ENCODE measurements at places on chromosomes 6 and 20.

- DNase-seq, result no peak
Observed at GRCh38 chr6:164013480-164014208, 599.1 kb downstream of the QKI start.

DNA sequence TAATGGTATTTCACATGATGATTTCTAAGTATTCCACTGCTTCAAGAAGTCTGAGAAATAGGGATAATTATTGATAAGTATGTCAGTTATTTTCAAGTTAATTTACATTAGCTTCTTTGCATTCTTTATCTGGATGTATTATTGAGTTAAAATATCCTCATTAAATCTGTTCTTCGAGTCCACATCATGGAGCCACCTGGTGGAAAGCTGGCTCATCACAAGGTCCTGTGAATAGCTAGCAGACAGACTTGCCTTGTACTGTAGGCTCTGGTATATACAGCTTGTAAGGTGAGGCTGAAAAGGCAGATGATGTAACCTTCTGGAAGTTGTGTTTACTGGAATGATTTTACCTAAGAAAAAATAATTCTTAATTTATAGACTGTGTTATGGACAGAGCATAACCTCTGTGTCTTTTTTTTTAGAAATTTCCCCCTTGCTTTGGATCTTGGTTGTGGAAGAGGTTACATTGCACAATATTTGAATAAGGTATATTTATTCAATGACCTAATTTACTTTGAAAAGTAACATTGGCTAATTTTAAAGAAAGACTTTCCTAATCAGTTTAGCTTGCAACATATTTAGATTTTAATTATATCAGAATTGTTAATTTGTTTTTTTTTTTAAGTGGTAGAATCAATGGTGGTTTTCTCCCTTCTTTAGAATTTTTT, 3.5 kb downstream of the NDUFAF5 start:
- DNase-seq, result no peak

- DNase-seq, result no peak
Observed at GRCh38 chr20:60540591-60540990, 582.4 kb downstream of the CDH26 start.

- no peak for DNase-seq
Observed at GRCh38 chr20:3648951-3649350, 14.2 kb downstream of the GFRA4 start.

DNA sequence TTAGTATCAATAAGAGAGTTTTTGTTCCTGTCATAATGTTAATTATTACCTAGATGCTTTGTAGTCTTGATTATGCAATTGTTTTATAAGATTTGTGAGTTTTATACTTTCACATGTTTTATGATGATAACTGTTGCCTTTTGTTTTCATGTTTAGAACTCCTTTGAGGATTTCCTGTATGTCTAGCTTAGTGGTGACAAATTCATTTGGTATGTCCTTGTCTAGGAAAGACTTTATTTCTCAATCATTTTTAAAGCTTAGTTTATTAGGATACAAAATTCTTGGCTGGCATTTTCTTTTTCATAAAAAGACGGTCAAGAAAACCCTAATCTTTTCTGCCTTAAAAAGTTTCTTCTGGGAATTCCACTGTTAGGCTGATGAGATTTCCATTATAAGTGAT, 849.9 kb upstream of the EYS start:
- no peak for DNase-seq

DNA sequence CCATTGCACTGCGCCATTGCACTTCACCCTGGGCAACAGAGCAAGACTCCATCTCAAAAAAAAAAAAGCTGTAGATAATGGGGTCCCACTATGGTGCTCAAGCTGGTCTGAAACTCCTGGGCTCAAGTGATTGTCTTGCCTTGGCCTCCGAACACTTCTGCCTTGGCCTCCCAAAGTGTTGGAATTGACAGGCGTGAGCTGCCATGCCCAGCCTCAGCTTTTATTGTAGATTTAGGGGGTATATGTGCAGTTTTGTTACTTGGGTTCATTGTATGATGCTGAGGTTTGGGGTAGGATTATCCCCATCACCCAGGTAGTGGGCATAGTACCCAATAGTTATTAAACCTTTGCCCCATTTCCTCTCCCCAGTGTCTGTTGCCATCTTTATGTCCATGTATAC, 11.4 kb downstream of the HSPA1B start:
- no peak for DNase-seq

DNA sequence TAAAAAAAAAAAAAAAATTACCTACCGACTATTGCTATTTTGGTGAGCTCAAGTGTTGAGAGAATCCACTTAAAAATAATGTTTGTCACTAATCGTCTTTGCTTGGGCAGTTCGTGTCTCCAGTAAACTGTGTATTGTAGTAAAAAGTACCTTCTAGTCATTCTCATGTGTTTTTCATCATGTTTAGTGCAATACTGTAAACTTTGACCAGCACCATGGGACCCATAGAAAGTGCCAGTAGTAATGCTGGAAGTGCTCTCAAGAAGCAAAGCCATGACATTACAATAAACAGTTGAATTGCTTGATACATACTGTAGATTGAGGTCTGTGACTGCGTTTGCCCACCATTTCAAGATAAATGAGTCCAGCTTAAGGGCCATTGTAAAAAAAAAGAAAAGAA, 395.2 kb downstream of the BCKDHB start:
- no peak for DNase-seq

DNA sequence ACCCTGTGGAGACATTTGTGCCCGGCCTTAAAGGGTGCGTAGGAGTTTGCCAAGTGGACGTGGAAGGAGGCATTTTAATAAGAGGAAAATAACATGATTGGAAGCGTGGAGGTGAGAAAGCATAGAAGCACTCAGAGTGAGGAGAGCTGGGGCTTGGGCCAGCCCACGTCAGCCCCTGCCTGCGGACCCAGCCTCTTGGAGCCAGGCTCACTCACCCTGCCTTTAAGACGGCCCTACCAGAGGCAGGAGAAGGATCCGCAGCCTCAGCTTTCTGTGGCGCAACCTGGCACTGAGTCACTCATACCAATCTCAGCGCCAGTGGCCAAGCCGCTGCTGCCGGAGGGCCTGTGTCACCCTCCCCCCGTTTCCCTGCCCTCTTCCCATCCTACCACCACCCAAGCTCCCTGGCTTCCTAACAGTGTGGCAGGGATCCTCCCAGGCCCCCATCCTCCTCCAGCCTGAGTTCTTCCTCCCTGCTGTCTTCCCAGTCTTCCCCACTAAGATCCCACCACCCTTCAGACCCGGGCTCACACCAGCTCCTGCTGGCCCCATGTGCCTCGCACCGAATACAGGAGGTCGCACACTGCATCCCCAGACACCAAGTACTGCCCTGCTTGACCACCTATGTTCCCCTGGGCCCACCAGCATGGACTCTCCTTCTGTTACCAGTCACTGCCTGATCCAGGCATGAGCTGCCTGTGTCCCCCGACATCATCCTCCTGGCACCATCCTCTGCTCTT, 285.2 kb downstream of the UST start:
- DNase-seq, result peak; percentile 39

DNA sequence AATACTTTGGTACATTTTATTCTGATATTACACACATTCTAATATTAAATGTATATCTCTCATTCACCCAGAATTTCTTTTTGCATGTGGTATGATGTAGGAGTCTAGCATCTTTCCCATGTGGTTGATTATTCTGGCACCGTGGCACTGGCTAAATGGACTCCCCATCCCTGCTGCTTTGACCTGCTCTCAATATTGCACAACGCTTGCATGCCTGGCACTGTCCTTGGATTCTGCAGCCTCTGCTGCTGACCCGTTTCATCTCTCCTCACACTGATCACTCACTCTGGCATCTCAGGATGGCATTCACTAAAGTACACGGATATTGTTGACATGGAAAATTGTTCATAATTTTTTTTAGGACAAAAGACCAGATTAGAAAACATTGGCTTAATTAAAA, 11.5 kb upstream of the DACT2 start:
- DNase-seq, result no peak

DNA sequence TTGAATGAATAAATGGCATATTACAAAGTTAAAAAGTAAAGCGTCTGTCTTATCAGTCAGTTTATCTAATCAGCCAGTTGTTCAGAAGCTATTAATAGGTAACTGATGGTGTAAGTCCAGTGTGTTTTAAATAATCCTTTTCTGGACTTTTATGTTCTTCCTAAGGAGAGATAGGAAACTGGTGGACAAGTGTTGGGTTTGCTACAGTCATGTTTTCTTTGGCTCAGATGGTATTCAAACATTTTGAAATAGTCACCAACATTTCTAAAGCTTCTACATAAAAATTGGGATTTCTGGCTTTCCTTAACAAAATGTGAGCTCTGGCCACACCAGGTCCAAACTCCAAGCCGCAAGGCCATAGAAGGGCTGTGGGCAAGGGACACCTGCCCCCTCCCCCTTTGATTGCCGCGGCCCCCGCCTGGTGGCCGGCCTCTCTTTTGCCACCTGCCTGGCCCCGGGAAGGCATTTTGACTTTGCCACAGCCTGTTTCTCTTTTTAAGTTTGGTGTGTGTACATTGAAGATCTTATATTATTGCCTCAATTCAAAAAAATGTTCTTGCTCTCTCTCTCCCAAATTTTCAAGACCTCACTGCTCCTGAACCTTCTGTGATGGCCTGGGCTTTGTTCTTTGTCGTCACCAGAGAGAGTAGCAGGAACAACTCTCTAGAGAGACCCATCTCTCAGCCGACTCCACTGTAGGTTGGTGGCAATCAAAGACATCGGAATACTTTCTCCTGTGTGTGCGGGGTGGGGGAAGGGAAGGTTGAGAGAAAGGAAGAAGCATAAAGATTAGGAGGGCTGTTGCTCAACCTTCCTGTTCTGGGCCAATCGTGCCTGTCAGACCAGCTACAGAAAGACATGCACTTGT, 84.0 kb upstream of the ZNF217 start:
- no peak for DNase-seq

DNA sequence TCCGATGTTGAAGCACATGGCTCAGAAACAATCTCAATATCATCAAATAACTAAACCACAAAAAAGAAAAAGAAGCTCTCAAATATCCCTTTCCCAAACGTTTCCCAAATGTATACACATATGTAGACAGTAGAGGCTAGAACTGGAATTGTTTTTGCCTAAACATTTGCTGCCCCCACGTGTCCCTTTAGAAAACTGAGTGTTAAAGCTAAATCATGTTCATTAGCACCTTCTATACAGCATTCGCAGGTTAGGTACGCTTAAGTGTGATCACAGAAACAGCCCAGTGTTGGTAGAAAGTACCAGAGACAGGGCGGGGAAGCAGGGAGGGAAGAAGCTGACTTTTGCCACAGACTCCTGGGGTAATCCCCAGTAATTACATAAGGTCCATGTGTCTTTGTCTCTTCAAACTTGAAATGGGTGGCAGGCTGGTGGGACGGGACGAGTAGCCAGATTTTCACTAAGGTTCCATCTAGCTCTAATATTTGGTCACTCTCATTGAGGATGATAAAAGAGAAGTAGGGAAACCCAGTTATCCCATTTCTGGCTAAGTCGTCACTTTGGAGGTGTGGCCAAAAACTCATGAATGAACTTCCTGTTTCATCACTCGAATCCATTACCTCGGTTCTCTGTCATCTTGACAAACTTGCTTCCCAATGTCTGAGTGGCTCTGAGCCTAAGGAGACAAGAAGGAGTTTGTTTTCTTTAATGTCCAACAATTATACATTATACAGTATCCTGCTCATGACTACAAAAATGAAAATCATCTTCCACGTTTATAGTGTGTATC, 15.0 kb upstream of the TFAP2A start:
- DNase-seq, result peak; percentile 76

- no peak for DNase-seq
Observed at GRCh38 chr20:54560357-54560756, 85.0 kb downstream of the DOK5 start.

DNA sequence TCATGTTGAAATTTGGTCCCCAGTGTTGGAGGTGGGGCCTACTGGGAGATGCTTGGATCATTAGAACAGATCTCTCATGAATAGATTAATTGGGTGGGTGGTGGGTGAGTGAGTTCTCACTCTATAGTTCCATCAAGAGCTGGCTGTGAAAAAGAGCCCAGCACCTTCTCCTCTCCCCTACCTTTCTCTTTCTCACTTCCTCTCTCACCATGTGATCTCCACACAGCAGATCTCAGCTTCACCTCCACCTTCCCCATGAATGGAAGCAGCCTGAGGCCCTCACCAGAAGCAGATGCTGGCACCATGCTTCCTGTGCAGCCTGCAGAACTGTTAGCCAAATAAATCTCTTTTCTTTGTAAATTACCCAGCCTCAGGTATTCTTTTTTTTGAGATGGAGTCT, 12.9 kb upstream of the GMNN start:
- no peak for DNase-seq

- no peak for DNase-seq
Observed at GRCh38 chr6:136465766-136466303, 84.4 kb downstream of the MAP7 start.

GRCh38 chr6:136087986-136088385, 162.1 kb downstream of the MTFR2 start:
- no peak for DNase-seq

Data from CD14-positive monocyte (primary cell).